Hair follicular keratinocyte (primary cell): ENCODE measurements at places on chromosomes 2 and 18. TPM values are rescaled to one million over a fixed set of nuclear protein-coding genes. Genes with fewer than 3 reads are reported as not detected.

Gene RBKS
- 0.80 and 3.1 TPM in 2 replicates for total RNA-seq

Gene NDUFS1
- 86.3 and 125 TPM in 2 replicates for total RNA-seq

Gene PAX8
- total RNA-seq = 3.5 and 3.7 TPM in 2 replicates

Gene TBR1
- total RNA-seq = not detected in 2 replicates

Gene GRP
- total RNA-seq = not detected in 2 replicates

Gene PRSS56
- total RNA-seq = not detected in 2 replicates

Gene PRKAG3
- not detected in 2 replicates for total RNA-seq

Gene POTEC
- not detected in 2 replicates for total RNA-seq

Gene FLACC1
- total RNA-seq = not detected in 2 replicates

Gene STK11IP
- 14.8 and 18.6 TPM in 2 replicates for total RNA-seq

Gene CDH19
- not detected in 2 replicates for total RNA-seq

Gene PLEKHH2
- 1.3 TPM in 2 replicates for total RNA-seq

Gene LIMS3
- 0.15 TPM in 1 of 2 replicates, not detected in the other for total RNA-seq

Gene YWHAQ
- total RNA-seq = 292 and 302 TPM in 2 replicates

Gene TSPYL6
- total RNA-seq = not detected in 2 replicates

Gene PDE1A
- total RNA-seq = not detected in 2 replicates

Gene CYRIA
- 0.30 and 0.31 TPM in 2 replicates for total RNA-seq

Gene ESPNL
- total RNA-seq = 0.30 and 0.55 TPM in 2 replicates

Gene GALNT5
- total RNA-seq = 3.1 and 5.1 TPM in 2 replicates

Gene MMADHC
- total RNA-seq = 163 and 175 TPM in 2 replicates

Gene BARD1
- 7.5 and 11.9 TPM in 2 replicates for total RNA-seq

Gene GAD1
- total RNA-seq = 2.1 TPM in 2 replicates

Gene PASK
- 2.1 and 6.1 TPM in 2 replicates for total RNA-seq

Gene ME2
- total RNA-seq = 55.0 and 56.1 TPM in 2 replicates

Gene ZRANB3
- 4.2 and 10.5 TPM in 2 replicates for total RNA-seq

Gene IL1RL1
- 1.5 and 4.3 TPM in 2 replicates for total RNA-seq

Gene ITGB6
- total RNA-seq = 58.8 and 59.2 TPM in 2 replicates

Gene KCNG2
- total RNA-seq = not detected in 2 replicates
